CD4-positive, alpha-beta T cell treated with Interleukin-12 subunit alpha and Interleukin-12 subunit beta, for 1 hour (primary cell): ENCODE measurements at places on chromosomes 3 and 15.

DNA sequence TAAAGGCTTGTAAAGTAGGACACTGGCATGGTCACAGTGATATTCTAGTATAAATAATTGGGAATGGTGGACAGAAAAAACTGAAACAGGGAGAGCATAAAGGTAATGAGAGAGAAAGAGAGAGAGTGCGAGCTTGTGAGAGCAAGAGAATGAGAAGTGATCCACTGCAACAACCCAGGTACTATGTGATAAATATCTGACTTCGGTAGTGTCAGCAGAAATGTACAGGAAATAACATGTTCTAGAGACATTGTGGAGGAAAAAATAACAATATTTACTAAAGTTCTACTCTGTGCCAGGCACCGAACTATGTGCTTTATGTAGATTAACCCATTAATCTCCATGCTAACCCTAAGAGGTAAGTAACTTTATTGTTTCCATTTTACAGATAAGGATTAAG lies 425.9 kb downstream of the ZBTB20 start:
- DNase-seq, result no peak

DNA sequence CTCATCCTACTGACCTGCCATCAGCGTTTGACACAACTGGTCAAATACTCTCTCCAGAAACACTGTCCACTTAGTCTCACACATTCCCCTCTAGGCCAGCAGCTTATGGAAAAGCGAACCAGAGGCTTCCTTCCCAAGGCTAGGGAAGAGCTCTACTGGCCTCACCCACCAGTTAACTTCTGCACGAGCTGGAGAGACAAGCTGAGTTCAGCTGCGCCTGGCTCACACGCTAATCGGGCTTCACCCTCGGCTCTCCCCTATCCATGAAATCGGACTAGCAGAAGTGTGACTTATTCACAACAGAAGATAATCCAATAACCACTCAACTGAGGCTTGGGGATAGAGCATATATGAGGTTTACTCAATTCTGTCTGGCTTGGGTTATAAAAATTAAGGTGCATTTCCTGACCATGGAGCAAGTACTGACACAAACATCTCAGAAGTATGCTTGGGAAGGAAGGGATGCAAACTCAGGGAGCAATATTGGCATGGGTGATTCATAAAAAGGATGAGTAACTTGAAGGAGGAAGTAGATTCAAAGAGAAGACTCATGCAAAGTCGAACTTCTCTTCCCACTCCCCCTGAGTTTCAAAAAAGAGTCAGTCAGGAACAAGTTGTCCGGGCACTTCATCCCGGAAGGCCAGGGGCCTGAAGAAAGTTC lies 73.1 kb downstream of the XXYLT1 start:
- DNase-seq, result no peak

DNA sequence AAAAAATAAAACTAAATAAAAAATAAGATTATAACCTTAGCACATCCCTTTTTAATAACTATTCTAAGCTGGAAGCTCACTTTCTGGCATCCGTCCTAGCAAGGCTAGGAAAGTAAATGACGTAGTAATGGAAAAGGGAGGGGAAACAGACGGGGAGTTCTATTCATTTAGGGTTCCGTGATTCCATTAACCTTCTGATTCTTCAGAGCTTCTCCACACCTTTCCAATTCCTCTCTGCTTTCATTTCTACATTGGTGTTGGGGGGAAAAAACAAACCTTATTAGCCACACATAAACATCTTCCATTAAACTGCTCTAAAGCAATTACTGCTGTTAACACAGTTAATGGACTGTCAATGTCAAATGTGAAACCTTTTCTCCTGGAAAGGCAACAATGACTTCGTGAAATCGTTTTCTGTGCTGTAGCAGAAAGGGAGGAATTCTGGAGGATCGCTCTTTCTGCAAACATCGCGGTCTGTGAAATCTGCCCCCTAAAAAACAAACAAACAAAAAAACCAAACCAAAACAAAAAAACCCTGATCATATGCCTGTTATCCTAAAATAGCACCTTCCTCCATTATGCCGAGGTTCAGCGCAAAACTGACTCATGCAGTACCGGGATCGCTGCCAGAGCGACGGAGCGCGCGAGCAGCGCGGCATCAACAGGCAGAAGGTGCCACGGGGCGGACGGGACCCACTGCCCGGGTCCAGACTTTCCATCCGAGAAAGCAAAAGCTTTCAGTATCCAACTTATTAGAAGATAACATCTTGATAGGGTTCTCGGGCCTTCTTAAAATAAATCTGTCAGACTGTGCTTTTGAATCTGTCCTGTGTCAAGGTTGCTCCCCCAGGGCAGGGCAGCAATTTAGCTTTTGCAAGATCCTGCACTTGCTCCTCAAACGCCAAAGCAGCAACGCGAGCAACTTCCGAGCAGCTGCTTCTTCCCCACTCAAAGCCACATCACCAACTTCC lies 156.2 kb downstream of the FGF12 start:
- DNase-seq, result no peak

- peak; percentile 49 for DNase-seq
Measured at GRCh38 chr15:83248151-83249029, 36.1 kb downstream of the BNC1 start.
